HCEC 1CT (cell line): ENCODE measurements at places on chromosomes 7 and 10.

- DNase-seq: no peak
These were observed 35.1 kb downstream of the SMNDC1 start for GRCh38 chr10:110269374-110270318.

DNA sequence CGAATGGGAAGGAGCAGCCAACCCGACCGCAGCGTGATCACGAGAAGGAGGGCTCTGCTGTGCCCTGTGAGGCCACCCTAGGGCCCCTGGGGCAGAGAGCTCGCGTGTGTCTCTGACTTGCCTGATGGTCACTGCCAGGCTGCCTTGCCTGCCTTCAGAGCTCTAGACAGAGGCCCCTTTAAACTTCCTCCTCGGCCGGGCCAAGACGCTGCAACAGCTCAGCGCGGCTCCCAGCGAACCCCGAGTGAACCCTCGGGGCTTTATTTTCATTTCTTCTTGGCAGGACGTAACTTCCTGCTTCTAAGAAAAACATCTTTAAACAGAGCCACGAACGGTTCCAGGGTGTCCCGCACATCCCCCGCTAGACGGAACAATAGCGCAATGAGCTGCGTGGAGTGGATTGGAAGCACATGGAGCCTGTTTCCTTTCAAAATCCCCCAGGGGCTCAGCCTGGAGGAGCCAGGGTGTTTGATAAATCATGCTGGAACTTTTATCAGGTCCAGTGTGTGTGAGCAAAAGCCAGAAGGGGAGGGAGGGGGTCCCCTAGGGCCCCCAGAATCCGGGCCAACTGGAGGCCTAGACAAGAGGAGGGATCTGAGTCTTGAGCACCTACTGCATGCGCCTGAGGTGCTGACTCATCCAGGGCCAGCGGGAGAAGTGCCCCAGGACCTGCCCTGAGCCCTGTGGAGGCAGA lies 134.1 kb upstream of the GDF10 start:
- DNase-seq: no peak

DNA sequence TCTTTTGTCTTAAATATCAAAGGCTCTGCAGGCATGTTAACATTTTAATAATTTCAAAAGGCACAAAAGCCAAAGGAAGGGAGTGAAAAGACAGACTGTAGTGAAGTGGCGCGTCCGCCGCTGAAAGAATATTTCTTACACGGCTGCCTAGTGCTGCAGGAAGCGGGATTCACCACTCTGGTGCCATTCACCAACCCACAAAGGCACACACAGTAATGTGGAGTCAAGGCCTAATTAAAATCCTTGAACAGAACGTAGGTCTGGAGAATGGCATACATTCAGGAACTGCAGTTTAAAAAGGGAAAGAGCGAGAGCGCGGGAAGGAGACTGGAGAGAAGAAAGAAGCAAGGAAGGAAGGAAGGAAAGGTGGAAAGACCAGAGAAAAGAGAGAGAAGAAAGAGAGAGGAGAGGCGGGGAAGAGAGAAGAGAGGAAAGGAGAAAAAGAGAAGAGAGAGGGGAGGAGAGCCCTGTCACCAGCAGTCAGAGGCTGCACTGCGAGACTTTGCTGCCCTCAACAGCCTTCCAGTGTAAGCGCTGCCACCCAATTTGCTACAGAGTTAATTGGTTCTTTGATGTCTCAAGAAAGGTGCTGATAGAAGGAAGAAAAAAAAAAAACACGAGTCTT lies 554.0 kb downstream of the MDFIC start:
- DNase-seq: no peak

- DNase-seq: no peak
These were observed 148.0 kb downstream of the MAPK8 start for GRCh38 chr10:48454302-48455054.

DNA sequence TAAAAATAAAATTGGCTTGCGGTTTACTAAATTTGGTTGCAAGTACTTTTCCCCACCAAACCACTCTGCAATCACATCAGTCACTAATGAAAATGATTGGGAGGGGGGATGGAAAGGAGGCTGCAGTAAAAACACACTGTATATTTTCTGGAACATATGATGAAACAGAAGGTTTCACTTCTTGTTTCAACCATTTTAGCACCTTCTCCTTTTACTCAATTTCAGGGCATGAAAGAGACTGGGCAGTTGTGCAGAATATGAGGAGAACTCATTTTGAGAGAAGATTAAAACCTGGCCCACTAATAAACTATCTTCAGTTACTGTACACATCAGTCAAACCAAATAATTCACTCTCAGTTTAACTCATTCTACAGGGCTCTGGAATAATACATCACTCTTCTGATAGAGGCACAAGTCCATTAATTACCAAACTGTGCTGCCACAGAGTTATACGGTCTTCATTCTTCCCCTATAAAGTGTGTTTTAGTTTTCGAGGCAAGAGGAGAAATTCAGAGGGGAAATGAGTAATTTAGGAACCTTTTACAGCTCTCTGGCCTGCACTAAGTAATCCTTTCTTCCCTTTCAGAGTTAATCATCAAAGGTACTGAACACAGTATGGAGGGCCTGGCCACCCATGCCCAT lies 25.5 kb downstream of the JAZF1 start:
- peak; percentile 62 for DNase-seq

GRCh38 chr10:33279811-33280602 lies 54.5 kb downstream of the NRP1 start:
- DNase-seq: no peak

GRCh38 chr7:37970211-37970610 lies 49.8 kb downstream of the EPDR1 start:
- DNase-seq: no peak

GRCh38 chr7:30974605-30975255 lies 11.0 kb downstream of the GHRHR start:
- DNase-seq: no peak

GRCh38 chr10:23361665-23362064 lies 17.1 kb upstream of the C10orf67 start:
- DNase-seq: no peak

- no peak for DNase-seq
These were observed 1.6 kb downstream of the FOXL3 start for GRCh38 chr7:291373-292092.

GRCh38 chr7:123643495-123644441 lies 11.9 kb upstream of the LMOD2 start:
- peak; percentile 54 for DNase-seq

DNA sequence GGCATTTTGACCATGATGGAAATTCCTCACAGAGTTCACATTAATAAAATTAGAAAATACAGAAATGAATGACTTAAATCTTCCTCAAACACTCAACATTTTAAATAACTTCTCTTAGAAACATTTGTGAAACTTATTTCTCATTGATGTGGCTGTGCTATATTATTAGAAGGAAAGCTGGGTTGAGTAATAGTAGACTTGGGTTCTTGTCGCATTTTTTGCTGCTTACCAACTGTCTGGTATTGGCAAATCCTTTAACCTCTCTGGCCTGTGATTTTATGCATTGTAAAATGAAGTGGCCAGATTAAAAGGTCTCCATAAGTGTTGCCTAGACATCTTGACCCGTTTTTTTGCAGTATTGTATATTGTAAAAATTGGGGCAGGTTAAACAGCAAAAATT lies 66.5 kb downstream of the VPS50 start:
- DNase-seq: peak; percentile 44

DNA sequence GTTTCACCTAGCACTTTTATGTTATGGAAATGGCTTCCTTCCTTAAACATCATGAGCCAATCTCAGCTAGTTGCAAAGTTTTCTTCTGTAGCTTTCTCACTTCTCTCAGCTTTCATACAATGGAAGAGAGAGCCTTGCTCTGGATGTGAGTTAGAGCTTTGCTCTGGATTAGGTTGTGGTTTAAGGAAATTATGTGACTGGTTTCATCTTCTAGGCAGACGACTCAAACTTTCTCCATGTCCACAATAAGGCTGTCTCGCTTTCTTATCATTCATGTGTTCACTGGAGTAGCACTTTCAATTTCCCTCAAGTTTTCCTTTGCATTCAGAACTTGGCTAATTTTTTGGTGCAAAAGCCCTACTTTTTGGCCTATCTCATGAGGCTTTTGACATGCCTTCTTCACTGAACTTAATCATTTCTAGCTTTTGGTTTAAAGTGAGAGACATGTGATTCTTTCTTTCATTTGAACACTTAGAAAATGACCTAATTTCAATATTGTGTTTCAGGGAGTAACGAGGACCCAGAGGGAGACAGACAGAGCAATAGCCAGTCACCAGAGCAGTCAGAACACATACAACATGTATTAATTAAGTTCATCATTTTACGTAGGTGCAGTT lies 49.8 kb downstream of the CNOT4 start:
- no peak for DNase-seq

- no peak for DNase-seq
These were observed 117.9 kb upstream of the TMEM168 start for GRCh38 chr7:112908086-112908485.

GRCh38 chr7:148939128-148939755 lies 55.2 kb upstream of the EZH2 start:
- DNase-seq: no peak

- peak; percentile 17 for DNase-seq
These were observed 68.0 kb upstream of the LRRC4 start for GRCh38 chr7:128099204-128099671.

DNA sequence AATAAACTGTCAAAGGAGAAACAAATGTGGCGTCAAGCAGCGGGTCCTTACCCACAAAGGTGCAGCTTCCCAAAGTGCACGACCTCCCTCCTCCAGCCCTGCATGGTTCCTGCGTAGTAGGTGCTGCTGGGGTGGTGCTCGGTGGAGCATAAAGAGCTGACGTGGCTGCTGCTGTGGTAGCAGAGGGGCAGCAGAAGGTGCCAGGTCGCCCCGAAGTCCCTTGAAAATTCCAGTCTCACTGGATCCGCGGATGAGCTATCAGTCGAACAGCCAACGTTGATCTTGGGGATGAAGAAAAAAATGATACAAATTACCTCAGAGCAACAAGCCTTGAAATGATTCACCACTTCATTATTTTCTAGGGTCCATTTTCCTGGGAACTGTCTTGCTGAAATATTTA lies 105.0 kb upstream of the SLC26A5 start:
- DNase-seq: no peak

- peak; percentile 46 for DNase-seq
These were observed 224.1 kb downstream of the SLC25A13 start for GRCh38 chr7:96097835-96098234.

DNA sequence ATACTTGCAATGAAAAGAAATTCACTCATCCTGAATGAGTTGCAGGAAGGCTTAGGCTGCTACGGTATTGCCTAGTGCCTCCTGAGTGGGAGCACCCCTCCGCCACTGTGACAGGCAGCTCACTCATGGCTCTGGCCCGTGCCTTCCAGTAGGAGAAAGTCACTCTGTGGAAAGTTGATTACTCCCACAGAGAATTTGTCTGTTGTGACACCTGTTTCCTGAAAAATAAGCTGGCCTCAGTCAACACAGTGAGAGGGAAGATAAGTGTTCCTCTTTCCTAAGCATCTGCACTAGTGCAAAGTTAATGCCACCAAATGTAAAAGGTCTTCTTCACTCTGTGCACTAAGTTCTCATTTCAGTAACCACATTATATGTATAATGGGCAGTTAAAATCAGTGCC lies 158.8 kb upstream of the INHBA start:
- no peak for DNase-seq

DNA sequence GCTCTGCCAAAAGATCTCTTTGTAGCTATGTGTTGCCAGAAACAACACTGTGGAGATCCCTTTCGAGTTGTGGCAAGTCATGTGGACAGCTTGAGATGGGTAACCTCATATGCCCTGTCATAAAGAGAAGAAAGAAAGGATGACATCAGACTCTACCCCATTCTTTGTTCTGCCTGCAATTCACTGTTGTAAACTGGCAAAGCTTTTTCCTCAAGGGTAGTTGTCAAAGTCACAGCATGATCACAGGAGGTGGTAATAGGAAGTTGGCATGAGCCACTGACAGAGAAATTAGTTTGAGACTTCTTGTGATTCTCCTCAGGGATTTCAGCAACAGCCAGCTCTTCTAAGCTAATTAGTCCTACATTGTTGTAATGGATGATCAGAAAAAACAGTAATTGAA lies 19.4 kb upstream of the MINDY3 start:
- no peak for DNase-seq

- peak; percentile 92 for DNase-seq
These were observed 89.6 kb downstream of the CABCOCO1 start for GRCh38 chr10:61752111-61753011.

- no peak for DNase-seq
These were observed 35.2 kb downstream of the USP6NL start for GRCh38 chr10:11576092-11576809.

DNA sequence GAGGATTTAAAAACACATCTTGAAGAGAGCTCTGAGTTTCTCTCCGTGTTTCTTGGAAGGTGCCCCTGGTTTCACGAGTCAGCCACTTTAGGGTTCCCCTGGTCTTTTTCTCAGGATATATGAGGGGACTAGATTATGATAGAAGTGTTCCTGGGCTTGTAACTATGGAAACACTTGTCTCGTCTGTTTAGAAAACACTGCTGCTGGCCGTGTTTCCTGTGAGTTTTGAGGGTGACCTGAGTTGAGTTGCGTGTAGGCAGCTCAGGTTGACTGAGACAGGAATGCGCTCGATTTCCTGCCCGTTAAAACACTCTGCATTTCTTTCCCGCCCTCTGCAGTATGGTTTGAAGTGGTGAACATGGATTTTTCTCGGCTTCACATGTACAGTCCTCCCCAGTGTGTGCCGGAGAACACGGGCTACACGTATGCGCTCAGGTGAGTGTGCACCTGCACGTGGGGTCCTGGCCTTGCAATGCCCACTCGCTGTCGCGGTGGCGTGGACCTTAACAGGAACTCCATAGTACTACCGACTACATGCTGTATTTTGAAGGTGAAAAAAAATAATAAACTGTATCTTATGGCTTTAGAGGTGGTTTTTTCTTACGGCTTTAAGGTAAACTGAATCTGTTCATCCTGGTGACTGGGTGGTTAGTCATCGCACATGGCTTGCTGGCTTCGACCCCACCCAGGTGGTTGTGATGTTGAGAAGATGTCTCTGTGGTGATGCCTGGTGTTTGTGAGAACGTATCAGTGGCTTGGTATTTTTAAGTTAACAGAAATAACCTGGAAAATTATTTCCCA lies at the start of gene SUN1:
TSS of gene SUN1 (plus strand) at position 310 of the 801 bp plus-strand sequence. CDS start at position 359, 49 bp downstream.
- DNase-seq: peak; percentile 59

- DNase-seq: peak; percentile 86
These were observed 208.9 kb upstream of the INHBA start for GRCh38 chr7:41911792-41912191.

- DNase-seq: peak; percentile 6
These were observed 45.1 kb downstream of the WIPI2 start for GRCh38 chr7:5234852-5235831.

GRCh38 chr7:1112625-1113547 lies 25.0 kb downstream of the GPER1 start:
- DNase-seq: no peak
